ENCODE measurements at places on chromosomes 12 and 14.

- no peak for DNase-seq
These were observed 274.7 kb downstream of the SEC23A start for GRCh38 chr14:38828183-38828827.

- no peak for DNase-seq
These were observed 5.4 kb downstream of the EGLN3 start for GRCh38 chr14:33945210-33946088.

GRCh38 chr12:116808113-116809105 is 70.3 kb downstream of the RNFT2 start:
- no peak for DNase-seq

DNA sequence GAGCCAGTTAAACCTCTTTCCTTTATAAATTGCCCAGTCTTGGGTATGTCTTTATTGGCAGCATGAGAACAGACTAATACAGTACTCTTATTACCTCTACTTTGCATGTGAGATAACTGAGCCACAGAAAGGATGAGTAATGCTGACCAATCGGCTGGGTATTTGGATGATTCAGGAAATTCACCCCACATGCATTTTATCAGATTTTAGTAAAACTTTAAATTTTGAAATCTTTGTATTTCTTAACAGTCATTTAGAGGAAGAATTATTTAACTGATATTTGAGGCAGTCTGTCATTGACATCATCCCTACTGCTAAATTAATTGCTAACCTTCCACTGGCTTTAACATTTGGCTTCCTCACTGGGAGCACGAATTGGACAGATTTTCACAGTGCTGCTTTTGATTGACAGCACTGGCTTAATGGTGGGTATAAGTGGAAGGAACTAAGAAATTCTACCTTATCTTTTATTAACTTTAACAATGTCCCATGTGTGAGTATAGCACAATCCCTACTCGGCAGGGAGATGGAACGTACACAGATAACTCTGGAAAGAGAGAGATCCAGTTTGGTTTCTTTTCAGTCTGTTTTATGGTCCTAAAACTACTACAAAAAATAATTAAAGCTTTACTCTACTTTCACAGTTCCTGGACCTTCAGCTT is 261.0 kb downstream of the DACT1 start:
- no peak for DNase-seq

DNA sequence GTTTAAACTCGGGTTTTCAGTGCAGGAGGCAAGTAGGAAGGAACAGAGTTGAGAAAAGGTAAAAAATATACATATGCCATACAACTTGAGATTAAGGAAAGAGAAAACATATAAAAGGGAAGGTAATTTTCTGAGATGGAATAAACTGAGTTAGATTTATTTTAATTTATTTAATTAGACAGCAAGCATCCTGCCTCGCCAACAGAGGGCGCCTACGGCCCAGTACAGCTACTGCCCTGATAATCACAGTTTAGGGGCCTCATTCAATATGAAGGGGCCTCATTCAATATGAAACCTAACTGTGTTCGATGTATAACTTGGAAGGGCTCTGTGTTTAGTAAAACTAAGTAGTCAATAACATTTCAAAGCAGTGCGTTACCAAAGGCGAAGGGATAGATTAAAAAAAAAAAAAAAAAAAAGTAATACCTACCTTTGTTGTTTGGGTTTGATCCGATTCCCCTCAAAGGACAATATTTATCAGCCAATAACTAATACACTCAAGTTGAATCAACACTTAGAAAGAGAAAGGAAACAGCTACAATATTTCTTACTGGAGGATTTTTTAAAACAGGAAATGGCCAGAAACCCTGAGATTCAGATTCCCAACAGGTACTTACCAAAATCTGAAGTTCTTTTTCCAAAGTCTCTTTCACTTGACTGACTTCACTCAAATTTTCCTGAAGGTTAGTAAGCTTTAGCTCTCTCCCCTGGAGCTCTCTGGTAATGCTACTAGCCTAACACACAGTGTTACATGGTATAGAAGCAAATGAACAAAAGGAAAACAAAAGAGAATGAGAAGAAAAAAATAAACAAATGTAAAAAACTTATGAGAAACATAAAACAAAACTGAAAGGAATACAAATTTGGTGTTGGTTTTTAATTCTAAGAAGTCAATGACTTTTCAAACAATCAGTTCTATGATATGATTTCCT is 70.0 kb upstream of the VPS33A start:
- no peak for DNase-seq

- no peak for DNase-seq
These were observed 49.0 kb upstream of the MSRB3 start for GRCh38 chr12:65229441-65229840.

- no peak for DNase-seq
These were observed 18.5 kb downstream of the HPD start for GRCh38 chr12:121839993-121840761.

GRCh38 chr12:58976146-58976545 is 55.8 kb upstream of the LRIG3 start:
- DNase-seq = no peak

DNA sequence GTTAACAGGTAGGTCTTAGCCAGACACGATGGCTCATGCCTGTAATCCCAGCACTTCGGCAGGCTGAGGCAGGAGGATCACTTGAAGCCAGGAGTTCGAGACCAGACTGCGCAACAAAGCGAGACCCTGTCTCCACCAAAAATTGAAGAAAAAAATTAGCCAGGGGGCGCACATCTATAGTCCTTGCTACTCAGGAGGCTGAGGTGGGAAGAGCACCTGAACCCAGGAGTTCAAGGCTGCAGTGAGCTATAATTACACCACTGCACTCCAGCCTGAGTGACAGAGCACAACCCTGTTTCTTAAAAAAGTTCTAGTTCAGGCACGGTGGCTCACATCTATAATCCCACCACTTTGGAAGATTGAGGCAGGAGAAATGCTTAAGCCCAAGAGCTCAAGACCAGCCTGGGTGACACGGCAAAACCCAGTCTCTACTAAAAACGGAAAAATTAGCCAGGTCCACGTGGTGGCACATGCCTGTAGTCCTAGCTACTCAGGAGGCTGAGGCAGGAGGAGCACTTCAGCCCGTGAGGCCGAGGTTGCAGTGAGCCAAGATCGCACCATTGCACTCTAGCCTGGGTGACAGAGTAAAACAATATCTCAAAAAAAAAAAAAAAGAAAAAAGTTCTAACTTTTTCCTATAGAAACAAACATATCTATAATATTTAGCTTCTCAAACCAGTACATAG is 9.1 kb downstream of the BAZ1A start:
- DNase-seq = no peak

- no peak for DNase-seq
These were observed 86.7 kb downstream of the SPTB start for GRCh38 chr14:64792871-64793560.

GRCh38 chr12:121781484-121781997 is 11.9 kb downstream of the RHOF start:
- DNase-seq = peak; percentile 70

DNA sequence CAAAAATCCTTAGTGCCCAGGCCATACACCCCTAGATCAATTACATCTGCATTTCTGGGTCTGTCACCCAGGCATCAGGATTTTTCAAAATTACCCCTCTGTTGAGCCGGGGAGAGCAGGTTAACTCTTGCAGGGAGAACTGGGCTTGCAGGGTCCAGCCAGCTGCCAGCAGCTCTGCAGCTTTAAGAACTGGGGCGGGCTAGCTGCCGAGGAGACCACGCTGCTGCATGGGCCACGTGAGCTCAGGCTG is at the start of gene DGLUCY:
Gene DGLUCY, plus strand, starts transcription at position 245 of the 250 bp plus-strand sequence. CDS start 46,222 bp downstream, outside the sequence.
- no peak for DNase-seq

DNA sequence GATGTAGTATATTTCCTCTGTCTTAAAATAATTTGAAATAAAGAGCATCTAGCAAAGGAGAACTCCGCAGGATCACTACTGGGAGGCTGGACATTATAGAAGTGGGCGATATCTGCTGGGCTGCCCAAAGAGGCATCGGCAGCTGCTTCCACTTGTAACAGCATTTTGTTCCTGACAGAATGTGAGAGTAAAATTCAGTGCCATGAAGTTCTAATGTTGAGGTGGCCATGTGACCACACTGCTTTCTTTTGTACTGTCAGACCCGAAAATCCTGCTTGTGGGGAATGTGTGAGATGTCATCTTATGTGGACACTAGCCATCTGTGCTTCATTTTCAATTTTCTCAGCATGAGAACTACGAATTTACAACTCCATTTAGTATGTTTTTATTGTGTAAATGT is 151.9 kb downstream of the ACSS3 start:
- DNase-seq = no peak

DNA sequence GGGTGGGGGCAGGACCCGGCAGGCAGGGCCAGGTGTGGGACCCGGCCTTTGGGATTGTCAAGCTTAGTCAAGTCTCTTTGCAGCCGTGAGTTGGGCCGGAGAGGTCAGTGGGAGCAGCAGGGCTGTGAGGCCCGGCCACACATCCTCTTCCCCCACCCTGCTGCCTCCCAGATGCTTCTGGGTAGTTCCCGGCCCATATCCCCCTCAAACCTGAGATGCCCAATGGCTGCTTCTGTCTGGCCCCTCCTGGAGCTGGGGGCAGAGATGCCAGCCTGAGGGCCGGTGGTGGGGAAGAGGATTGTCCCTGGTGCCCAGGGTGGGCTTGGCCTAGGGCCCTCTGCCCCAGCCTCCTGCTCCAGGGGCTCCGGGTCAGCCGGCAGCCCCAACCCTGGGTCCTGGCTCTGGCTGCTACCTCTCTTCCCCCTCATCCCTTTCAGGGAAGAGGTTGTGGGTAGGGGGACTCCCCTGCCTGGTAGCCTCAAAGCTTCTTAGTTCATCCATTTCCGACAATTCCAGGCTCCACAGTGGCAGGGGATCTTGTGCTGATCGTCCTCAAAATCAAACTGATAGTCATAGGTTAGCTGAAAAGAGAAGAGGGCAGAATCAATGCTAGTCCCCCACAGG is 2.8 kb upstream of the PRKAG1 start:
- no peak for DNase-seq

GRCh38 chr14:39228509-39229221 is 5.0 kb upstream of the MIA2 start:
- no peak for DNase-seq

DNA sequence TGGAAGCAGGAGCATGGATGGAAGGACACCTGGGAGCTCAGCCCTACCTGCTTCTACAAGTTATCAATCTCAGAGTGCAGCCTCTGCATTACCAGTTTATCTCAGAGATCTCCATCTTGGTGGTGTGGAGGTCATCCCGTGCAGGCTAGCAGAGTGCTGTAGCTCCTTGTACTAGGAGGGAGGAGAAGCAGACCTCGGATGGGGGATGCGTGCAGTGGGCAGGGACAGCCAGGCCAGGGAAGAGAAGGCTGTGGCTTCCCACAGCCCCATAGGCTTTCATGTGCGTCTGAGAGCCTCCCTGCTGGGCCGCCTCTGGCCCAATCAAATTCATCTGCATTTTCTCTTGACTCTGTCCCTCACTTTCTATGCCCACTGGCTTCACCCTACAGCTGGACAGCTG is 8.8 kb upstream of the KRT82 start:
- DNase-seq = no peak

- DNase-seq = no peak
These were observed 206.8 kb downstream of the DACT1 start for GRCh38 chr14:58844544-58844943.

DNA sequence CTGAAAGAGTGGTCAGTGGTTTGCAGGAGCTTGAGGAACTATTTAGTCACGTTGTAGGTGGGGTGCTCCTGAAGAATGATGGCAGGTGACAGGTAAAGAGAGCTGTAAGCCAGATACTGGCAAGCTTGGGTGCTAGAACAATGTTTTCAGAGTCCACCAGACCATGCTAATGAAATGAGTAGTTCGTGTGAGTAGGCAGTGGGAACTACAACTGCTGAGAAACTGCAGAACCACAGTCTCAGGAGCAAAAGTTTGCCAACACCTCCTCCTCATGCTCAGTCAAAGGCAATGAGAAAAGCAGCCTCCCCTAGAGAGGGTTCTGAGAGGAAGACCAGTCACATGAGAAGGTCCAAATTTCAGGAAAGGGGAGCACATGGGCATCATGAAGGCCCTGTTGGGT is 91.3 kb downstream of the PRKD1 start:
- DNase-seq = no peak

- no peak for DNase-seq
These were observed 25.0 kb upstream of the GTF2A1 start for GRCh38 chr14:81245771-81246170.

- no peak for DNase-seq
These were observed 3.2 kb upstream of the CLEC9A start for GRCh38 chr12:10027311-10027710.

GRCh38 chr12:26092346-26093105 is 32.3 kb downstream of the BHLHE41 start:
- DNase-seq = no peak

DNA sequence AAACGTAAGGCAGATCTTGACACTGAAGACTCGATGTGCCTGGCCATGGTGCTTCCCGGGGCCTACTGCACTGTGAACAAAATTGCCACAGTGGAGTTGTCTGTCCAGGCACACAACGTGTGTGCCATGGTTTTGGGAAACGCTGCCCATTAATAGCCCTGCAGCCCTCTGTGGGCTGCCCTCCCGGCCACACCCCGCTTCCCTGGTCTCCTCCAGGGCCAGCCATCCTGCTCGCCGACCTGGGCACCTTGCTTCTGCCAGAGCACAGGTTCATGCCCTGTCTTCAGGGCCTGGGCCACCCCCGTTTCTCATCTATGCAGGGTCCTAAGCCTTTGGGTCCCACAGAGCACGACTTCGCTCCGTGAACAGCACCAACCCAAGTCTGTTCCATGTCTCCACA is 18.9 kb downstream of the MEG3 start:
- DNase-seq = no peak
